Cardiac fibroblast (primary cell): ENCODE measurements at places on chromosomes 5 and 9.

DNA sequence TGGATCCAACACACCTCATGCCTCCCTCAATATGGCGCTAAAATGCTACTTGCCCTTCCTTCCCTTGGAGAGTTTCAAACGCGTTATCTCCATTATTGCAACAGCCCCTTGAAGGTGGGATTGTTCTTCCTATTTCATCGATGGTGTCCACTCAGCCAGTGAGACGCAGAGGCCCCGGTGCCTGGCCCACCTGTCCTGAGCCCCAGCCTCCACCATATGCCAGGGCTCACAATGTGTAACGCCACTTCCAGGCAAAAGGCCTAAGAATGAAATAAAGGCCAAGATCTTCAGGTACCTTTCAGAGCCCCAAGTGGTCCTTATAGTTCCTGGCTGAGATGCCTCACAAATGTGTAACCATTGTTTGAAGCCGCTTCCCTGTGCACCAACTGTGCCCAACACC lies 170.7 kb upstream of the PHYKPL start:
- no peak for DNase-seq

DNA sequence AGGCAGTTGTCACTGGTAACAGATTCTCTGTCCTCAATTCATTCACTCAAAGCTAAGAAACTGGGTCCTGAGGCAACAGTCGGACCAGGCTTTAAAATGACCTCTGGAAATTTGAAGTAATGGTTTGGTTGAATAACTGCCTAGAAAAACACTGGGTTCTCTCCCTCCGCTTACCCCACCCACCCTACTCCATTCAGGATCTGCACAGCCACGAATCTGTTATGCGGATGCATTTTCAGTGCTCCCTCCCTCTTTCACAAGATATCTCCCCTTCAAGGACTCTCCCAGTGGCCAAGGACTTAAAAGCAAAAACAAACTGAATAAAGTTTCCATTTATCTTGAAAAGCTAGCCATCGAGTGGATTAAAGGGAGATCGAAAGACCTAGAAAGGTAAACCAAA lies 260.2 kb upstream of the ANKRD55 start:
- DNase-seq, result no peak

DNA sequence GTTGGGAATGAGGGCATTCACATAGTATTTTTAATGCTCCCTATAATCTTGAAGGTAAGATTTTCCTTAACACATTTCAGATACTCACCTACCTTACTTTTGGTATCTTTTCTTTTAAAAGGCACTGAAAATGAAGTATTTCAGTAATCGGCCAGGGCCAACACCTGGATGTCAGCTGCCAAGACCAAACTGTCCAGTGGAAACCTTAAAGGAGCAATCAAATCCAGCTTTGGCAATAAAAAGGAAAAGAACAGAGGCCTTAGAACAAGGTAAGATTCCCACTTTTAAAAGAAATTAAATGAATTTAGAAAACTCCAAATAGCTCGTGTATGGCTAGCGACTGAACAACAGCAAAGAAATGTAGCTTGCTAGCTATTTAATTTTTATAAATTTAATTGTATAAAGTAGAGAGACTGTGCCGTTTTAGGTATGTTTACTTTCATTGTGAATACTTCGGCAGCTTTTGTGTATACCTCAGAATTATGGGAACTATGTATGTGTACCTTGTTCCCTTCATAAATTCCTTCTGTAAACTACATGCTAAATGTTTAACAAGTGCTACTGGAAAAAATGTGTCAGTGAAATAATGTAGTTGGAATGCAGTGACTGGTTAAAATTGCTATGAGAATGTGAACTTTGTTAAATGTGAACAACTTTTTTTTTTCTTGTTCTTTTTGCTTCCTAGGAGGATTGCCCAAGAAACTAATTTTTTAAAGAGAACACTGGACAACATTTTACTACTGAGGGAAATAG lies 41.9 kb downstream of the CDK7 start:
- DNase-seq, result peak; percentile 67

- DNase-seq, result no peak
Measured at GRCh38 chr9:91502913-91503672, 79.5 kb upstream of the NFIL3 start.

DNA sequence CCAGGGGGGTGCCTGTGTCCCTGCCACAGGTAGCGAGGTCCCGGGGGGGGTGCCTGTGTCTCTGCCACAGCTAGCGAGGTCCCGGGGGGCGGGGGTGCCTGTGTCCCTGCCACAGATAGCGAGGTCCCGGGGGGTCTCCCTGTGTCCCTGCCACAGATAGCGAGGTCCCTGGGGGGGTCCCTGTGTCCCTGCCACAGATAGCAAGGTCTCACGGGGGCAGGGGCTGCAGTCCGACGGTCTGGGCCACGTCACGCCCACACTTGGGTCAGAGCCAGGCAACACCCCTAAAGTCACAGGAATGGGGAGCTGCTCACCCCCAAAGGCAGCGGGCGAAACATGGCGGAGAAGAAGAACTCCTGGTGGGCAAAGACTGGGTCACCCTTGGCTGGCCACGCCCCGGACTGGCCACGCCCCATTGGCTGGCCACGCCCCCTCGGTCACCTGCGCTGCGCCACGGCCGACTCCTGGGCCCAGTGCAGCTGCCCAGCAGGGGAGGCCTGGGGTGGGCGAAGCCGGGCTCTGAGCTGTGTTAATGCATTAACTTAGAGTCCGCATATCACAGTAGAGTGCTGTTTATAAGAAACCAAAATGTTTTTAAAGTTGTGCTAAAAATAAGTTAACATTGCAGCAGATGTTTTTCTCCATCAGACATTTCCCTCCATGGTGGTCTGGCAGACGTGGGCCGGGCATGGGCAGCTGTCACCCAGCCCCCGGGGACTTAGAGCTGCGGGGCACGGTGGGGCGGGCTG lies 7.0 kb downstream of the NOXA1 start:
- DNase-seq, result no peak

- DNase-seq, result peak; percentile 71
Measured at GRCh38 chr5:61167382-61167781, 5.1 kb upstream of the SMIM15 start.

DNA sequence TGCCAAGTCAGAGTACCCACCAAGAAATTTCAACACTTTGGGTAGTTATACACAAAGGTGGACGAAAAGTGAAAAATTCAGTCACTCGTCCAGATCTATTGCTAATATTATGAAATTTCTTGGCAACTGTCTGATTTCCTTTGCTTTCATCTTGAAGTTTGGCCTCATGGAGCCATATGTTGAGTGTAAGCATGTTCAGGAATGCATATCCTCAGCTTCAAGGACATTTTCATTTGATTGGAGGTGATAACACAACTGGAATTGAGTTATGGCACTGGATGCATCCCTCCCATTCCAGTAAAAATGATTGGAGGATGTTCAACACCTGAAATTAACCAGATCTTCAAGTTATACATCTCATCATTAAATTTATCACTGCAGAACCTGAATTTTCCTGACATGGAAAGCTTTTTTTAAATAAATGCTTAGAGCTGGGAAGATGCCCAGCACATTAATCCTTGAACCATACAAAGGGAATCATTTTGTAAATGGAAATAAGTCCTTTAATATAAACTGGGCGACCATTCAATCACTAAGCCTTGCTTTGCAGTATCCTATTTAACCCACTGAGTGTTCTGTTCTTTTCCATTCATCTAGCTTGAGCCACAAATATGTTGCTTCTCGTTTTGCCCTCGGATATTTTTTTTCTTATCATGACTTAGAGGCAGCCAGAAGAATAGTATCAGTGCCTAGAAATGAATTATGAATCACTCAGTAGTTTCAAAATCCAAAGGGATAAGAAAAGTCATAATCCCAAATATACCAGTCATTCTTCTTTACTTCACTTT lies 273.7 kb upstream of the PIK3R1 start:
- peak; percentile 82 for DNase-seq

DNA sequence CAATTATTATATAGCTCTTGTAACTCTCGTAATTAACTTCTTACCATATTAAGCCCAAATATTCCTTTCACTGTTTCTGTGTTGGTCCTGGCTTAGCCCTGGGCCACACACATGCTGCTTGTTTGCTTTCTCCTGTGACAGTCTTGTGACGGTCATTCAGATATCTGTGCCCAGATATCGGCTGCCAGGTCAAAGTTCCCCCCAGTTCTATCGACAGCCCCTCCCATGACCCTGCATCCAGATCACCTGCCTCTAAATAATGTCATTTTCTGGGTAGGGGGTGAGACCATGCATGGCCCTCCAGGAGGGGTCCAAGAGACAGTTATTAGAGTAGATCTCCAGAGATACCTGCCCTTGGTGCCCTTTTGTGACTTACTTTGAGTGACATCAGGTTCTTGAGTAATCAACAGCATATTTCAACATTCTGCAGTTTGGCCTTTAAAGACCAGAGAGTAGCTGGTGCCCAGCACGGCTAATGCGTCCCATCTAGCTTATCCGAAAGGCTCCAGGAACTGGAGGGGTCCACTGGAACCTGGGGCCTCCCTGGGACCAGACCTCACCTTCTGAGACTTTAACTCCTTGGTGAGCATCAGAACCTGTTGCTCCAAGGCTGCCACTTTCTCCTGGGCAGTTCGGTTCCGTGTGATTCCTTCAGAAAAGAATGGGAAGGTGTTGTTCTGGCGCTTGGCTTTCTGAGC lies 26.9 kb downstream of the TBC1D2 start:
- DNase-seq, result no peak

DNA sequence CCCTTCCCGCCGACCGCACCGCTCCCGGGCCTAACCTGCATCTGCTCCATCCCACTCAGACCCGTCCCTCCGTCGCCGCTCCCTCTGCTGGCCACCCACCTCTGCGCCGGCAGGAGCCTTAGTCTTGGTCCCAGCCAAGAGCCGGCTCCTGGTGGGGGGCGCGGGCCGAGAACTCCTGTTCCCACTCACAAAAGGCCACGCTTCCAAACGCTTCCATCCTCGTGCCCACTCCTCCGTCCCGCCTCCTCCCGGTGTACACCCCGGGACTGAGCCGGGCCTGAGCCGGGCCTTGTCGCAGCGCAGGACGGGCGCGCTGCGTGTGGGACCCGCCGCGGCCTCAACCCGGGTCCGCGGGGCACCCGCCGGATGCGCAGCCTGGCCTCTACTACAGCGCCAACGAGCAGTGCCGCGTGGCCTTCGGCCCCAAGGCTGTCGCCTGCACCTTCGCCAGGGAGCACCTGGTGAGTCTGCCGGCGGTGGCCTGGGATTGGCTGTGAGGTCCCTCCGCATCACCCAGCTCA lies 7.5 kb downstream of the ADAMTS13 start:
- peak; percentile 26 for DNase-seq

DNA sequence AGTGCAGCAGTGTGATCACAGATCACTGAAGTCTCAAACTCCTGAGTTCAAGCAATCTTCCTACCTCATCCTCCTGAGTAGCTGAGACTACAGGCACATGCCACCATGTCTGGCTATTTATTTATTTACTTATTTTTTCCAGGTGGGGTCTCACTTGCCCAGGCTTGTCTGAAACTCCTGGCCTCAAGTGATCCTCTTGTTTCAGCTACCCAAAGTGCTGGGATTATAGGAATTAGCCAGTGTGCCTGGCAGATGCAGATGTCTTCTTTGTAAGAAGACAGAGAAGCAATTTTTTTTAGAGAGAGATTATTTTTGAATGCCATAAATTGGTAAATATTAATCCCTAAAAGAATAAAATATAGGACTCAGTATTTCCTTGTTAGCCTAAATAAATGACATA lies 54.3 kb downstream of the CHSY3 start:
- no peak for DNase-seq

GRCh38 chr5:180908998-180909731 lies 10.2 kb downstream of the BTNL8 start:
- DNase-seq, result no peak

- peak; percentile 57 for DNase-seq
Measured at GRCh38 chr9:14221119-14221518, 92.8 kb downstream of the NFIB start.

DNA sequence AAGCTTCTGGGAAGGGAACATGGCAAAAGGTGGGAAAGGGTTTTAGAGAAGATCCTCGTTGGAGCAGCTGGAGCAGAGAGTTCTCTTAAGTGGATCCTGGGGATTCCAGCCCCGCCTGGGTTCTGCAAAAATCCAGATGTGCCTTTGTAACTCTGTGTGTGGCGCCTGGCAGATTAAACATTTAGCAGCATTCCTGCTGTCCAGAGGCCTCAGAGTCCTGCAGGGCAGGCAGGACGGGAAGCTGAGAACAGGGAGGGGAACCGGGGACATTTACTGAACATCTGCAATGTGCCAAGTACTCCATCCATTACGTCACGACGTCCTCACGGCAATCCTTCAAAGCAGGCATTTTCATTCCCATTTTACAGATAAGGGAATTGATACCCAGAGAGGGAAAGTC lies 6.0 kb downstream of the EIF4E1B start:
- no peak for DNase-seq

DNA sequence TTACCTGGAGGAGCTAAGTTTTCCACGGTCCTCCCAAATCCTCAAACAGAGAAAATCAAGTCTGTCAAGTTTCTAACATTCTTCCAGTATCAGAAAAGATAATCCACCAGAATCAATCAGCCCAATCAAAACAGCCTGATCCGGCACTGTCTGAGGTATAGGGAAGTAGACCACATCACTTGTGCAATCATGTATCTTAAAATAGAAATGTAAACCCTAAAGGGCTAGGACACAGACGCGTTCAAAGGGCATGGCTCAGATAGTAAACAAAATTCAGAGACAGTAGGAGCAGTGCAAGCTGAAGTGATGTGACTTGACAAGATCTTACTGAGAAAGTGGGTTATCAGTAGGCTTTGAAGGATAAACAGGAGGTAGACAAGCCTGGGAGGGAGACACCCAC lies 252.4 kb upstream of the DAPK1 start:
- no peak for DNase-seq

GRCh38 chr9:88759364-88759763 lies 224.4 kb downstream of the NXNL2 start:
- DNase-seq, result no peak

DNA sequence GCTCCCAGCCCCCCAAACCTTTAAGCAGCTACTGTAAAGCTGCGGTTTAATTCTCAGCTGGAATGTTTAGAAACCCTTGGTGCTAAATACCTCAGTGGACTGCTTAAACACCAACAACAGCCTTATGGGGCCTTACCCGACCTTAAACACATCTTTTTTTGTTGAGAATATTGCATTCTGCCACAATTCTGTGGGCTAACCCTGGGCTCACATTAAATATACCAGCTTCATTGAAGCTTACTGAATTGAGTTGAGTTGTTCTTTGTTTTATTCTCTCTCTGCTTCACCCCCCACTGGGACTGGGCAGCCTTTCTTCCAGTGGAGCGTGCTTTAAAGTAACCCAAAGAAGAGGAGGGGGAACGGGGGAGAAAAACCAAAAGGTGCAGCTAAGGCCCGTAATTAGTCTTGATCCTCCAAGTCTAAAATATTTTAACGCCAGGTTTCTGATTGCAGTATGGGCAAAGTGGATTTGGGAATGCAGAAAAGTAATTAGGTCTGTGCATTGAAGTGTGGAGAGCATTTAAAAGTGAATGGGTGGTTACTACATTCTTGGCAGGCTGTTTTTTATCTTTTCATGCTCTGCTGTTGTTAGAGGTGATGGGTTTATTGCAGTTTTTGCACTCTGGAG lies 281.2 kb downstream of the NR2F1-AS1 start:
- no peak for DNase-seq

GRCh38 chr5:173191561-173191960 lies 43.4 kb downstream of the NKX2-5 start:
- no peak for DNase-seq

- DNase-seq, result no peak
Measured at GRCh38 chr9:99182356-99182755, 39.4 kb downstream of the ALG2 start.

- DNase-seq, result no peak
Measured at GRCh38 chr5:6180231-6180872, 198.0 kb downstream of the MED10 start.

- DNase-seq, result no peak
Measured at GRCh38 chr5:69404659-69405330, 10.1 kb upstream of the MARVELD2 start.

- peak; percentile 11 for DNase-seq
Measured at GRCh38 chr9:68780720-68781119, 75.7 kb downstream of the PIP5K1B start.

- no peak for DNase-seq
Measured at GRCh38 chr9:128340691-128341434, 536 bp downstream of the SLC27A4 start.
